Stimulated activated CD4-positive, alpha-beta T cell treated with anti-CD3 and anti-CD28 coated beads, Interleukin-12 subunit alpha, Interleukin-12 subunit beta, amount 100 ng/mL, for 24 hours (primary cell): ENCODE measurements at places on chromosomes 13 and 19.

GRCh38 chr13:52695856-52696255 is 43.2 kb downstream of the SUGT1 start:
- DNase-seq, result no peak

DNA sequence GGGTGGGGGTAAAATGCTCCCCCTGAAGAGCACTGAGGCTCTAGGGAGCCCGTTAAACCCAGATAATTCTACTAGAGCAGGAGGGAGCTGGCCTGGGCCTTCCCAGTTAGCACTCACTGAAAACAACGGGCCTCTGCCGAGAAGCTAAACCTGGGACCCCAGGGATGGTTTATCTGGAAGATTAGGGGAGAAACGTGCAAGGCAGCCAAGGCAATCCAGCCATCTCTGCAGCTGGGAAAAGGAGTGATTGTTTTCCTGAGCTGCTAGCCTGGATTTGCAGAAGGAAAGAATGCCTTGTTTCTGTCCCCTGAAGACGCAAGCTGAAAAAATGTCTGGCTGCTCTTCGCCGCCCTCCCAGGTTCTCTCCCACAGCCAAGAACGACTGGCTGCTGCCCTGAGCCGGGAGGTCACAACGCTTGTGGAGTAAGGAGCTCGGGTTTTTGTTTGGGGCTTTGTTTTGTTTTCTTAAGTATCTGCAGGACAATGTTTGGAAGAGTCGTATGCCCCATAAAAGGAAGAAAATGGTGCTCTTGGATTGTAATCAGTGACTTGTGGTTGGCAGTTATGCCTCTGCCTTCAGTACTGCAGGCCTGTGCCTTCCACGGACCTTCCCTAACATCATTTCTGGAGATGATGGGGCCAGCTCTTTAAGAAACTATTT is 31.5 kb downstream of the COL4A2 start:
- DNase-seq, result no peak

- DNase-seq, result no peak
These were observed 703.6 kb downstream of the SLITRK6 start for GRCh38 chr13:85095418-85096272.

GRCh38 chr13:22812793-22813192 is 368.0 kb upstream of the SGCG start:
- DNase-seq, result no peak

- no peak for DNase-seq
These were observed 23.5 kb downstream of the ADGRL1 start for GRCh38 chr19:14182476-14182875.

- no peak for DNase-seq
These were observed 84.9 kb downstream of the ZIC5 start for GRCh38 chr13:99886706-99887105.

GRCh38 chr19:10105509-10106099 is 558 bp upstream of the PPAN start:
- DNase-seq, result peak; percentile 80

- DNase-seq, result no peak
These were observed 50.7 kb upstream of the SERP2 start for GRCh38 chr13:44322928-44323327.

DNA sequence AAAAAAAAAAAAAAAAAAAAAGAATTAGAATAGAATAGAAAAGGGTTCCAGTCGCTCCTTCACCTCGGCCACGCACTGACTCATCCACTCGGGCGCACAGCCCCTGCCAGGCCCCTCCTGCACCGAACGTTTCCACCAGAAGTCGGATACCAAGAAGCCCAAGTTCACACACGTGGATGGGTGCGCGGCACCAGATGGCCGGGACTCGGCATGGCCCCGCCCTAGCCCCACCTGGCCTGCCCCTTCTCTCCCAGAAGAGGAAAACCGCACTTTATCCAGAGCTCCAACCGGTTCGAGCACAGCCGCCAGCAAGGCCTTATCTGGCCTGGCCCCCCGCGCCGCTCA is 5.9 kb downstream of the PRR36 start:
- DNase-seq, result no peak

- DNase-seq, result no peak
These were observed 57.7 kb downstream of the ANKRD10 start for GRCh38 chr13:110856942-110857835.

DNA sequence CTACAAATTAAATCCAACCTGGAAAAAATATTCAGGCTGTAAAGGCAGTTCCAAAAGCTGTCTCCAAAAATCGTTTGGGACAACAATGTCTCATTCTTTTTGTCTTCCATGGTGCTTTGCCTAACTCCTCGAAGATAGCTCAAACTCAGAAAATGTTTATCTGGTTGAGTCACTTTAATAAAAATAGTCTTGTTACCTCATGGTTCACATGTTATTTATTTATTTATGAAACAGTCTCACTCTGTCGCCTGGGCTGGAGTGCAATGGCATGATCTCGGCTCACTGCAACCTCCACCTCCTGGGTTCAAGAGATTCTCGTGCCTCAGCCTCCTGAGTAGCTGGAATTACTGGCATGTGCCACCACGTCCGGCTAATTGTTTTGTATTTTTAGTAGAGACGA is 4.9 kb upstream of the BRD4 start:
- DNase-seq, result no peak

GRCh38 chr19:2168619-2169424 is 5.1 kb downstream of the DOT1L start:
- peak; percentile 70 for DNase-seq

- DNase-seq, result peak; percentile 6
These were observed 41.6 kb downstream of the NDFIP2 start for GRCh38 chr13:79522583-79522982.

GRCh38 chr19:2180881-2181632 is 17.3 kb downstream of the DOT1L start:
- no peak for DNase-seq

- DNase-seq, result no peak
These were observed 67.3 kb downstream of the DOCK9 start for GRCh38 chr13:98910501-98910951.

DNA sequence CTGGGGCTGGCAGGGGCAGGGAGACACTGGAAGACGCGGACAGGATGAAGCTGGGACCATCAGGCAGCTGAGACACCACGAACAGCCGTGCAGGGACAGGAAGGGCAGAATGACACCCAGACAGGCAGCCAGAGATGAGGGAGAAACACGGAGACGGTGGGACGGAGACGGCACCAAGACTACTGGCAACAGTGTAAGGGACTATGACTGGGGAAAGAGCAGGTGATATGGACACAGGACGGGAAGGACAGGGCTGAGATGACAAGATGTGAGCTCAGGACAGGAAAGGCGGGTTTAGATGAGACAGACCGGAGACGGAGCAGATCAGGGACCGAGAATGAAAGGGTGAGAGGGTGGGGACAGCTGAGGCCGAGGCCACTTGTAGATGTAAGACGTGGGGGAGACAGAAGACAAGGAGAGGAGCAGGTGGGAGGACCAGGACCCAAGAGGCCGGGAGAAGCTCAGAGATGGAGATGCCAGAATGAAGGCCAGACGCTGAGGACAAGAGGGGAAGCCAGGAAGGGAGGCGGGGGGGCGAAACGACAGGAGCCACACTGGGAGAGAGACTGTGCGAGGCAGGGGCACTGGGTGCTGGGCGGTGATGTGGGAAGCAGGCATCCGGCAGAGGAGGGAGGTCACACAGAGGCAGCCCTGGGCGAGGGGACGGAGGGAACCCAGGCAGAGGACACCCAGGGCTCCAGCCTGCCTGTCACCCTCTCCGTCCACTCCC is 17.5 kb upstream of the EHD2 start:
- DNase-seq, result no peak

GRCh38 chr19:5615756-5616327 is 6.7 kb downstream of the SAFB2 start:
- no peak for DNase-seq

- DNase-seq, result no peak
These were observed 1.7 kb downstream of the FAM174C start for GRCh38 chr19:1277061-1277460.

GRCh38 chr13:30607908-30608307 is 9.8 kb upstream of the USPL1 start:
- DNase-seq, result peak; percentile 10

- DNase-seq, result no peak
These were observed 1468.6 kb upstream of the SLC10A2 start for GRCh38 chr13:104534847-104535246.

DNA sequence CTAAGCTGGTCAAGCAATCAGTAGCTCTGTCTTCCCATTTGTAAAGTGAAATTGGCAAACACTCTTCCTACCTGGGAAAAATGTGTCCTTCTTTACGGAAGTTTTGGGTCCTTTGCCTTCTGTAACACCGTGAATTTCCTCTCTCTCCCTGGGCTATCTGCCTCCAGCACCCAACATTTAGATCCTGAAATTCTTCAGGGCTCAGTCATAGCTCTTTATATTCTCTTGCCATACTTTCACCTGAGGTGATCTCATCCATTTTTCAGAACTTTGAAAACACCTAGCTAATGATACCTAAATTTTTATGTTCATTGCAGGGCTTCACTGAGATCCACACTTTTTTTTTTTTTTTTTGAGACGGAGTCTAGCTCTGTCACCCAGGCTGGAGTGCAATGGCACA is 1042.2 kb downstream of the DIAPH3 start:
- DNase-seq, result no peak

DNA sequence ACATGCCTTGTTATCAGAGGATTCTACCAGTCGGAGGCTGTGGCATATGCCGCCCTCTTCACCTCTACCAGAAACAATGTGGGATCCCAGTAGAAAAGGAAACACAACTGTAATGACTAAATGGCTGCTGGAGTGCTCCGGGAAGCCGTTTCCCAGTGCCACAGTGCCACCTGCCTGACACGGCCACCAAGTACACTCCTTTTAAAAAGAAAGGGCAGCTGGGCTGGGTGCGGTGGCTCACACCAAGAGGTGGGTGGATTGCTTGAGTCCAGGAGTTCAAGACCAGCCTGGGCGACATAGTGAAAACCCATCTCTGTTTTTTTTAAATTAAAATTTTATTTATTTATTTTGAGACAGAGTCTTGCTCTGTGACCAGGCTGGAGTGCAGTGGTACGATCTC is 67.3 kb downstream of the TRPM4 start:
- no peak for DNase-seq

- DNase-seq, result no peak
These were observed 4.6 kb upstream of the ZNRF4 start for GRCh38 chr19:5450482-5451126.

DNA sequence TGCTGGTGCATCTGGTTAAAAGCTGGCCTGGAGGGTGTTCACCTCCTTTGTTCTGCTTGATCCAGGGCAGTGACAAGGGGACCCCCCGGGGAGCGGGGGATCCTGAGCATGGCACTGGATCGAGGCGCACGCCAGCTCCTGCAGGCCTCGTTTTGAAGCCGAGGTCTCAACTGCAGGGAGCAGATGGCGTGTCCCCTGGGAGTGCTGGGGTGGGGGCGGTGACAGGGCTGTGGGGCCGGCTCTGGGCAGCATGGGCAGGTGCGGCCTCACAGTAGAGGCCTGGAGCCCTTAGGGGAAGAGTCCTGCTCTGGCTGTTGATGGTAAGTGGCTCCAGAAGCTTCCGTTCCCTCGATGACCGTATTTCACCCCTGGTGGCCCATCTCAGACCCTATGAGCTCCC is 51.8 kb downstream of the CRTC1 start:
- DNase-seq, result no peak

DNA sequence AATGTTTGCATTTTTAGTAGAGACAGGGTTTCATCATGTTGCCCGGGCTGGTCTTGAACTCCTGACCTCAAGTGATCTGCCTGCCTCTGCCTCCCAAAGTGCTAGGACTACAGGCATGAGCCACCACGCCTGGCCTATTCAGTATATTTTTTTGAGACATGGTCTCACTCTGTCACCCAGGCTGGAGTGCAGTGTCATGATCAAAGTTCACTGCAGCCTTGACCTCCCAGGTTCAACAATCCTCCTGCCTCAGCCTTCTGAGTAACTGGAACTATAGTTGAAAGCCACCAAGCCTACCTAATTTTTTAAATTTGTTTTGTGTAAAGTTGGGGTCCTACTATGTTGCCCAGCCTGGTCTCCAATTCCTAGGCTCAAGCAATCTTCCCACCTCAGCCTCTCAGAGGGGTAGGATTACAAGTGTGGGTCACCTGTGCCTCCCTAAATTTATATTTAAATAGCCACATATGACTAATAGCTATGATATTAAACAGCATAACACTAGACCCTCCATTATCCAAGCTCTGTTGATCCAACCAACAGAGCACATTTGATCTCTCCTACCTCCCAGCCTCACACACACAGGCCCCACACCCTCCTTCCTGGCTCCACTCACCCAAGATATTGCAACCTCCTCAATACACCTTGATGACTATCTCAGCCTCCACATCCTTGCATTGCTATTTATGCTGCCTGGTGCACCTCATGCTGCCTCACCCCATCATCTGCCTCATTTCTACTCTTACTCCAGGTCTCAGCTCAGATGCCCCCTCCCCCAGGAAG is 2.1 kb upstream of the CEACAM19 start:
- no peak for DNase-seq

DNA sequence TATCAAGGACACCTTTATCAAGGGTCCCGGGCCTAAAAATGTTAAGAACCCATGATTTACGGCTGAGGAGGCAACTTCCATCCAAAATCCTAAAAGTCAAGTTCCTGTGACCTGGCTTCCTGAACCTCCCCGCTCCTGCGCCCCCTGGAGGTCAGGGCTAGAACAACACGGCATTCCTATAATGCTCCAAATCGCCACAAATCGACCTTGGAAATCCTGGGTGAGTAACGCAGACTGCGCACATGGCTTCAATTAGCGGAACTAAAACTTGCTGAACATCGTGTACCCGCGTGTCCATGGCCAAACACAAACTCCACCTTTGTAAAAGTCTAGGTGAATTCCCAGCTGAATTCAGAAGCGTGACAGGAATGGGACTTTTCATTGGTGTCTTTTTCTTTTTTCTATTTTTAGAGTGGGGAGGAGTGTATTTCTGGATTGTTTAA is 4.3 kb upstream of the C5AR1 start:
- peak; percentile 9 for DNase-seq

GRCh38 chr19:45496349-45496953 is 396 bp downstream of the RTN2 start:
- DNase-seq, result no peak

DNA sequence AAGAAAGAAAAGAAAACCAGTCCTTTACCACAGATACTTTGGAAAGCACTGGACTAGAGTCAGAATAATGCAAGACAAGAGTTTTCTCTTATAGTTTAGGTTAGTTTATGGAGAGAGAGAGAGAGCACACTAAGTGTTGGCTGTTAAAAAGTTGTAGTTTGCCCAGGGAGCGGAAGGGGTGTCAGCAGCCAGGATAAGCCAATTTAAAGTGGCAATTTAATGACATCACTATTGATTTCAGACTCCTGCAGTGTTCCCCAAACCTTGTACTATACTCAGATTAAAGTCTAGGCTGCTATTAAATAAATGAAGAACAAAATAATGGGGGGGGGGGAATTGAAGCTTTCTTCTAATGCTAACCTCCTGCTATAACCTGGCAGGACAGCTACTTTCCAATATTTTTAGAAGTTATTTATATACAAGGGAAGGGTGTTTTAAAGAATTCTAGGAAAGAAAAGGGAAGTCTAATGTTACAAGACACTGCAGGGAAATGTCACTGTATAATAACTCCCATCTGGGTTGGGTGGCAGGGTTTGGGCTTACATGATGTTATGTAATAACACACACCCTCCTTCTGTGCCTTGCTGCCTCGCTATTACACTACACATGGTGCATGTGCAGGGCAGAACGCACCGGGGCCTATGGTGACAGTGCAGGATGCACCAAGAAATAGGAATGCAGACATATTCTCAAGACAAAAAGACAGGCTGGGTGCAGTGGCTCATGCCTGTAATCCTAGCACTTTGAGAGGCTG is 19.9 kb downstream of the TPT1 start:
- DNase-seq, result no peak

GRCh38 chr13:43003010-43003409 is 11.0 kb upstream of the EPSTI1 start:
- DNase-seq, result no peak
